HS-27A (cell line): ENCODE measurements at places on chromosomes 7 and 10.
A peak's percentile ranks its signal among the peaks of the same experiment; 100 is the strongest.

DNA sequence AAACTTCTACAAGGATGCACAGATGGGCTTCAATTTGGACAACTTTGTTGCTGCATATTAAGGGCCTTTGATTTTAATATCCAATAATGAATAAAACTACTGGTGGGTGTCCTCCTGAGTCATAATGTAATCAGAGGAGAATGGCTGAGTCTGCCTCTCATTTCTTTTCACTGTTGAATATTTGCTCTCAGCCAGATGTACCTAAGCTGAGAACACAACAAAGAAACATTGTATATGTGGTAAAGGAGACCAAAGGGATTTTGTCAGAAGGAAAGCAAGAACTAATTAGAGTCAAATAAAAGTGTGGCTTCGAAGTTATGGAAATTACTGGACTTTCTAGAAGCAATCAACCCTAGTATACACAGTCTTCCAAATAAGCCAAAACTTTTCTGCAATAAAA lies 131.0 kb upstream of the BET1 start:
- DNase-seq, result no peak

DNA sequence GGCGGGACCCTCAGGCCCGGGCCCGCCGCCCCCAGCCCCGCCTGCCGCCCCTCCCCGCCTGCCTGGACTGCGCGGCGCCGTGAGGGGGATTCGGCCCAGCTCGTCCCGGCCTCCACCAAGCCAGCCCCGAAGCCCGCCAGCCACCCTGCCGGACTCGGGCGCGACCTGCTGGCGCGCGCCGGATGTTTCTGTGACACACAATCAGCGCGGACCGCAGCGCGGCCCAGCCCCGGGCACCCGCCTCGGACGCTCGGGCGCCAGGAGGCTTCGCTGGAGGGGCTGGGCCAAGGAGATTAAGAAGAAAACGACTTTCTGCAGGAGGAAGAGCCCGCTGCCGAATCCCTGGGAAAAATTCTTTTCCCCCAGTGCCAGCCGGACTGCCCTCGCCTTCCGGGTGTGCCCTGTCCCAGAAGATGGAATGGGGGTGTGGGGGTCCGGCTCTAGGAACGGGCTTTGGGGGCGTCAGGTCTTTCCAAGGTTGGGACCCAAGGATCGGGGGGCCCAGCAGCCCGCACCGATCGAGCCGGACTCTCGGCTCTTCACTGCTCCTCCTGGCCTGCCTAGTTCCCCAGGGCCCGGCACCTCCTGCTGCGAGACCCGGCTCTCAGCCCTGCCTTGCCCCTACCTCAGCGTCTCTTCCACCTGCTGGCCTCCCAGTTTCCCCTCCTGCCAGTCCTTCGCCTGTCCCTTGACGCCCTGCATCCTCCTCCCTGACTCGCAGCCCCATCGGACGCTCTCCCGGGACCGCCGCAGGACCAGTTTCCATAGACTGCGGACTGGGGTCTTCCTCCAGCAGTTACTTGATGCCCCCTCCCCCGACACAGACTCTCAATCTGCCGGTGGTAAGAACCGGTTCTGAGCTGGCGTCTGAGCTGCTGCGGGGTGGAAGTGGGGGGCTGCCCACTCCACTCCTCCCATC lies 82.7 kb downstream of the PAX2 start:
- DNase-seq, result no peak

DNA sequence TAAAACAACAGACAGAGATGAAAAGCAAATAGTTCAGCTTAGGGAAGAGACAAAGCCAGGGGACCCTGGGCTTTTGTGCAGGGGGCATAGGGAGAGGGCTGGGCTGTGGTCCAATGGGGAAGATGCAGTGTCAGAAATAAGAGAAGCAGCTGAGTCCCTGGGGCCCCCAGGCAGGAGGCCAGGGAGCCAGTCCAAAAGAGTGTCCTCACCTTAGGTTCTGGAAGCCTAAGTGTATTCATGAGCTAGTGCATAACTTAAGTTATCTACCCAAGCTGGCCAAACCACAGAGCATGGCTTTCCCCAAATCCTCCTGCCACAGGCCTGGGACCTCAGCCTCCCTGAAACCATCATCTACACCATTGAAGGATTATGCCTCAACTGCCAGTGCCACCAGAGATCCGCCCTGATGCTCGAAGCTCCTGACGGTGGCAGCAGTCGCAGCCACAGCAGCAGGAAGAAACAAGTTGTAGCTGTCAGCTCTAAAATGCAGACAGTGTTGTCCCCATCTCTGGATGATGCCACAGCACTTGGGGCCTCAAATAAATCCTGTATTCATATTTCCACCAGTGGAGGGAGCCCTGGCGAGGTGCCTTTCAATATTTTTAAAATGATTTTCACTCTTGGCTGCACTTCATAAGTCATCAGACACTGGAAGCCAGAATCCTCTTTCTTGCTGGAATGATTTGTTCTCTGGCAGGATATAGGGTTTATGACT lies 574.6 kb downstream of the GRID1 start:
- DNase-seq, result no peak

DNA sequence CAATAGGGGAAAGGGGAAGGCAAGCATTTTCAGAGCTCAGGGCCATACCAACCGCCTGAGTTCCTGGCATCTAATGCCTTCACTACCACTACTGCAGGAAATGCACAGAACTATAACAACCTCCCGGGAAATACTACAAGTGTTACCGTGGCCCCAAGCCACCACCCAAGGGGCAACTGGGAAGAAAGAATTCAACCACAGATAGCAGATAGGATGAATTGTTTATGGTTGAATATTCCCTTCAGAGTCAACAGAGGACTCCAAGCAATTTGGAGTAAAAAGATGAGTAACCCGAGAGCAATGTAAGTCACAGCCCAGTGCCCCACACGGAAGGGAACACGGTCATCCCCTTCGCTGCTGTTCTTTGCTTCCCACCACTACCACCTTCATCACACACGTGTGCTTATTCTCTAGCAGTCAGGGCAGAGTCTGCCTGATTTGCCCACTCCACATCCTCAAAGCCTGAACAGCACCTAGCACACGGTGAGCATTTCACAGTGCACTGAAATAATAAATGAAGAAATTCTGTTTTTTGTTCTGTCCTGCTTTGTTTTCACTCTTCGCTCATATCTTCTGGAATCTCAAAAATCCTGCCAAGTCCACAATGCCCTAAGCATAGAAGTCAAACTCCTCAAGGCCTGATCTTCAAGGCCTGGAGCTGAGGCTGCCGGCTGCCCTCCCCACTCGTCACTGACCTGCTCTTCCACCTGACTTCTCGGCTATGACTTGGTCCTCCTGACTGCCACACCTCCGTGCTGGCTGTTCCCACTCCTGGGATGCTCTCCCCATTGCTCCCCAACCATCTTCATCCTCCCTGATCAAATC lies 221.1 kb downstream of the KCNMA1 start:
- peak; percentile 73 for DNase-seq

DNA sequence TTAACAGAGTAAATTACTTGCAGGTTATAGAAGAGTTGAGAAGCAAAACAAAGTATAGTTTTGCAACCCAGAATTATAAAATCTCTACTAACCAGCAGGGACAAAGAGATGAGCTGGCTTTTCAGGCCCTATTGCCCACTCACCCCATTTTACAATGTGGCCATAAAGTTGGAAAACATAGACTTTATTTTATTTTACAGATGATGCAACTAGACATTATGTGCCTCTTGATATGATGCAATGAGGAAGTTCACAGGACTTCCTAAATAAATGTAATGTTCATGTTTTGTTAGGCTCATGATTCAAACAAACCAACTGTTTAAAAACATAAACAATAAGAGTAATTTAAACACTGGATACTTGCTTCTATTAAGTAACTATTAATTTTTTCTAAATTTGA lies 141.1 kb upstream of the WNT16 start:
- DNase-seq, result no peak
